ENCODE measurements at places on chromosomes 6 and 20.
A peak's percentile ranks its signal among the peaks of the same experiment; 100 is the strongest.

- no peak for DNase-seq
Observed at GRCh38 chr6:142303176-142303533, 1.3 kb downstream of the ADGRG6 start.

- no peak for DNase-seq
Observed at GRCh38 chr20:17202030-17202429, 24.8 kb upstream of the PCSK2 start.

- DNase-seq, result peak; percentile 26
Observed at GRCh38 chr20:3238616-3239025, 369 bp downstream of the SLC4A11 start.

- peak; percentile 100 for DNase-seq
Observed at GRCh38 chr6:30781743-30782424, 37.5 kb upstream of the IER3 start.

GRCh38 chr20:21901470-21902275 lies 196.2 kb downstream of the PAX1 start:
- DNase-seq, result no peak

- DNase-seq, result peak; percentile 30
Observed at GRCh38 chr6:3389390-3390167, 67.3 kb downstream of the SLC22A23 start.

GRCh38 chr6:11475016-11475415 lies 62.5 kb upstream of the TMEM170B start:
- DNase-seq, result no peak

- DNase-seq, result no peak
Observed at GRCh38 chr6:35031611-35032529, 109.3 kb downstream of the TCP11 start.

- no peak for DNase-seq
Observed at GRCh38 chr6:168439794-168440450, 1.1 kb upstream of the SMOC2 start.

DNA sequence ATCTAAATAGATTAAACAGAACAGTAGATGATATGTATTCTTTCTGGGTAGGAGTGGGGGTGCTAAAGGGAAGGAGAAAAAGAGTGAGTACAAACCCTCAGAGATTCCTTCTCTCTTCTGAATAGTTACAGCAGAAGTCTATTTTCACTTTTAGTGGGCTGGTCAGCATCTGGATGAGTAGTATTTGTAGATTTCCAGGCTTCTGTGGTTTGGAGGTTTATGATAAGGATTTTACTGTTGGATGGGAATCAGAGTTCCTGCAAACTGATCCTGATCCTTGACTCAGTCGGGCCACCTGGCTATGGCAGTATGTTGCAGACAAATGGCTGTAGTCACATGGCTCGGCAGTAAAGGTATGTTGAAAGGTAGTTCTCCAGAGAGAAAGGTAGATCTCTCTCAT lies 84.3 kb upstream of the IFNGR1 start:
- DNase-seq, result peak; percentile 20

GRCh38 chr20:36467076-36467999 lies 74.0 kb upstream of the MYL9 start:
- peak; percentile 56 for DNase-seq

DNA sequence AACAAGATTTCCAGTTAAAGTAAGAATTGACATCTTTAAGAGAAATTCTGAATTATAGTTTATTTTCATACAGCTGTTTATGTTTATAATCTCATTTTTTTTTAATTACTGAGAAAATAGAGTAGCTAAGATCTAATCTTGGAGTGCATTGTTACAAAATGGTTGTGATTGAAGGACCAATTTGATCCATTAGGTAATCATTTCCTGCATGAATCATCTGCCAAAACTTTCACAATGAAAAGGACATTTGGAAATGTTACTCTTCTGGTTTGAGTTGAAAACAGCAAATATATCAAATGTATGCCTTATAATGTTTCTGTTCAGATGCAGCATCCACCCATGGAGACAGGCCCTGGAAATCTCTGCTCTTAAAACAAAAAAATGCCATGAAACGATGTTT lies 19.0 kb downstream of the TUBB2A start:
- peak; percentile 67 for DNase-seq

- no peak for DNase-seq
Observed at GRCh38 chr6:3718407-3718806, 33.1 kb downstream of the PXDC1 start.

DNA sequence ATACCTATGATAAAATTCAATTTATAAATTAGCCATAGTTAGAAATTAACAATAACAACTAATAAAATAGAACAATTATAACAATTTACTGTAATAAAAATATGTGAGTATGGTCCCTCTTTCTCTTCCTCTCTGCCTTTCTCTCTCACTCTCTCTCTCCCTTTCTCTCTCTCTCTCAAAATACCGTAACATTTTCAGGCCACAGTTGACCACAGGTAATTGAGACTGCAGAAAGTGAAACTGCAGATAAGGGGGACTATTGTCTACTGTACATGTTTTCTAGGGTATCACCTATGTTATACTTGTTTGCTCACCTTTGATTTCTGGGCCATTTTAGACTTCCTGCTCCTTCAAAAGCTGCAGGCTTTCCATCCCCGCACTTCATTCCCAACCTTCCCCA lies 46.8 kb downstream of the LY86 start:
- DNase-seq, result no peak

GRCh38 chr6:84635081-84635761 lies 129.2 kb downstream of the TBX18 start:
- DNase-seq, result peak; percentile 79

DNA sequence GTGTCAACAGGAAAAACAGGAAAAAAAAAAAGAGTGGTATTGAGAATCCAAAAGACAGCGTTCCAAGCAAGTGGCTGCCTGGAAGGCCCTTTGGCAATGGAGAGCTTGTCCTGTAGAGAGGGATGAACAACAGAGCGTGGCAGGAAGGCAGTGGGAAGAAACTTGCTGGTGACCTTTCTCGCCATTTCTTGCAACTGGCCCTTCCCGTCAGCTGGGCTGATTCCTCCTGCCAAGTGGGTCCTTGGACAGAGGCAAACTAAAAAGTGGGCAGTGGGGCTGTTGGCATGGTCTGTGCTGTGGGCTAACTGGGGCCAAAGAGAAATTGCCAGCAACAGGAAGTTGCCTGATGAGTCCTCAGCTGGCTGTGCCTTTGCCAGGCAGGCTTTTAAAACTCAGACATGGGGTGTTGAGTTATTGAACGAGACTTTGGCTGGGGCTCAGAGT lies 43.9 kb upstream of the CLDN20 start:
- DNase-seq, result no peak

- DNase-seq, result no peak
Observed at GRCh38 chr6:105452376-105452775, 49.5 kb upstream of the PREP start.

DNA sequence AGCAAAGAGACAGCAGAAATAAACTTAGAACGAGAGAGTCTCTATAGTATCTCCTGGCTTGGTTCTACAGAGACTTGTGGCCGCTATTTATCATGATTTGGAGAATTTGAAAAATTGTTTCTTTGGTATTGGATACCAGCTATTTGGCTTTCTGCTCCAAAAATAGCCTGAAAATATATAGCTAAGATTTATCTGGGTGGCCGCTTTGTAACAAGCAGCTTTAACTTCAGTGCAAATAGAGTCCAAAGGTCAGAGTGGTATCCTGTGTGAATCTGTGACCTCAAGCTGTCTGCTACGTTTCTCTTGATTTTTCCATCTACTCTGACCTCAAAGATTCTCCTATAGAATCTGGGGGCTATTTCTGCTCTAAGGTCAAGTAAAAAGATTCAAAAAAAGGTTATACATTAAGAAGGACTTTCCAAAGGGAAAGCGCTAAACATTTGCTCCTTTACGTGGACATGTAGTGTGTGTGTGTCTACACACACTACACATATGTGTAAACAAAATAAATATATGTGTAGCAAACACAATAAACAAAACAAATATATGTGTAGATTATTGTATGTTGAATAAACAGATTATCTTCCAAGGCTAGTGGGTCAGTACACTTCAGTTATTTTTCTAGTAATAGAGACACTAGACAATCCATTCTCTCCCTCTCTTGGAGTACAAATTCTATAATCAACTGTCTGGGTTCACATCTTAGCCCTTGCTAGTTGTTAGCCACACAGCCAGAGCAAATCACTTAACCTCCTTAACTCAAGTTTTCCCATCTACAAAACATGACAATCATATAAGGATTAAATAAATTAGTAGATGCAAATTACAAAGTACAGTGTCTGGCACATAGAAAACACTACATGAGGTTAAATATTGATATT lies 40.8 kb downstream of the CHD6 start:
- DNase-seq, result no peak

GRCh38 chr6:29656798-29657197 lies at the start of gene MOG:
Gene MOG (plus strand): TSS chr6:29657092. CDS start chr6:29657210, 118 bp downstream.
- no peak for DNase-seq

GRCh38 chr20:22940350-22940749 lies 94.8 kb upstream of the SSTR4 start:
- no peak for DNase-seq

GRCh38 chr6:69623357-69623756 lies 173.5 kb downstream of the LMBRD1 start:
- DNase-seq, result no peak

- DNase-seq, result peak; percentile 57
Observed at GRCh38 chr6:21733311-21733710, 139.8 kb downstream of the SOX4 start.

- DNase-seq, result no peak
Observed at GRCh38 chr20:32158943-32159660, 48.4 kb downstream of the PLAGL2 start.

DNA sequence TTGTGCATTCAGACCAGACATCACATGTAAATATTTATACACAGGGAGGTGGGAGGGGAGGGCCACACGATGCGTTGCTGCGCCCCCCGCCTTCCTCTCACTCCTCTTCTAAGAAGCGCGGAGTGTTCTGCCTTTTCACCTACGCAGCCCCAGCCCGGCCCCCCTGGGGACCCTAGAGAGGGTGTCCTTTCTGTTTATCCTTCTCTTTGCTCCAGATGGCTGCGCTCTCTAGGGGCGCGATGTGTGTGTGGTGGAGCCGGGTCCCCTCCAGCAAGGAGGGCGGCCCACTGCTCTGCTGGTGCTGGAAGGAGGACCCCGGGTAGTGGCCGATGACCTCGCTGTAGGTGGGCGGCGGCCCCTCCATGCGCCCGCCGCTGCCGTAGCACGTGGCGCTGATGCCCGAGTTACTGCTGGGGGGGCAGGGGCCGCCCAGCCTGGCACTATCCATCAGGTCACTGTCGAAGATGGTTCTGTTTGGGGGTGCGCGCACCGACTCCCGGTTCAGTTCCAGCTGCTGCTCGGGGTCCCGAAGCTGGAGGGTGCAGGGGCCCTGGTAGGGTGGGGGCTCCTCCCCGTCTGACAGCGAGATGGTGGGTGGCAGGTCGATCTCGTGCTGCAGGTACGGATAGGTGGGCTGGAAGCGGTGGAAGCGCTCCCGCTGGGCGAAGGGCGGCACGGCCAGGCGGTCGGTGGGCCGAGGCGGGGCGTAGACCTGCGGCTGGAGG lies 31.8 kb upstream of the ZBP1 start:
- no peak for DNase-seq

DNA sequence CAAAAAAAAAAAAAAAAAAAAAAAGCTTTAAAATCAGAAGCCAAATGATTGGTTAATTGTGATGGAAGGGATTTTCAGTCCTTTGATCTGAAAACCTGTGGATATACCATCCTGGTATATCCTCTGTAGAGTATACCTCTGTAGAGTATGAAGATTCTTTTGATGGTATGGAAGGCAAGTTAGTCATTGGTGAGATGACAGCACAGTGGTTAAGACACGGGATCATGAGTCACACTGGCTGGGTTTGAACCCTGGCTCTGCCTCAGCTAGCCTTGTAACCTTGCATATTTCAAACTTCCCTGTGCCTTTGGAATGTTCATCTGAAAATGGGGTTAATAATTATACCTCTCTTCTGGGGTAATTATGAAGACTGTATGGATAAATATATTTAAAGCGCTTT lies 179.3 kb downstream of the CARMIL1 start:
- DNase-seq, result peak; percentile 83

DNA sequence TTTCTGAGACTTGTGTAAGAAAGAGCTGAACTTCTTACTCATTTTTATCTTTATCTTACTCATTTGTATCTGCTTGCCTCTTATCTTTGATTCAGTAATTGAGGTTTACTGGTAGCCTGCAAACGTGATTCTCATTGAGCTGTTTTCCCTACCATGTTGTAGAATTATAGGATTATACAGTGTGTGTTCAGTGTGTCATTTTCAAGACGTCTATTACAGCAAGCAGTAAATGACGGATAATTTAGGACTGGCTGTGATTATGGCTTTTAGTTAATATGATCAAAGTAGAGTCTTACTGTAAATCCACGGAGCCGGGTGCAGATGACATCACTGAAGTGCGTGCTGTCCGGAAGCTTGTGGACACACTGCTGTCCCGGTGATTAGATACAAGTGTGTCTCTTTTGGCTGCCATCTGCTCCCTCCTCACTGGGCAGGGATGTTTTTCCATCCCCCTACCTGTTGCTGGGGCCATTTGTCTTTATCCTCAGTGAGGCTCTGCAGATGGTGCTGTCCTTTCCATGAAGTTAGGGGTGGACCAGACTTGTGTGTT lies 6.0 kb downstream of the NELFCD start:
- DNase-seq, result no peak

GRCh38 chr6:155447949-155448348 lies 7.7 kb downstream of the NOX3 start:
- DNase-seq, result no peak
